ENCODE measurements at places on chromosomes 2 and 18.
A peak's percentile ranks its signal among the peaks of the same experiment; 100 is the strongest.

- no peak for DNase-seq
Observed at GRCh38 chr2:232388324-232388891, 9.9 kb downstream of the ALPP start.

DNA sequence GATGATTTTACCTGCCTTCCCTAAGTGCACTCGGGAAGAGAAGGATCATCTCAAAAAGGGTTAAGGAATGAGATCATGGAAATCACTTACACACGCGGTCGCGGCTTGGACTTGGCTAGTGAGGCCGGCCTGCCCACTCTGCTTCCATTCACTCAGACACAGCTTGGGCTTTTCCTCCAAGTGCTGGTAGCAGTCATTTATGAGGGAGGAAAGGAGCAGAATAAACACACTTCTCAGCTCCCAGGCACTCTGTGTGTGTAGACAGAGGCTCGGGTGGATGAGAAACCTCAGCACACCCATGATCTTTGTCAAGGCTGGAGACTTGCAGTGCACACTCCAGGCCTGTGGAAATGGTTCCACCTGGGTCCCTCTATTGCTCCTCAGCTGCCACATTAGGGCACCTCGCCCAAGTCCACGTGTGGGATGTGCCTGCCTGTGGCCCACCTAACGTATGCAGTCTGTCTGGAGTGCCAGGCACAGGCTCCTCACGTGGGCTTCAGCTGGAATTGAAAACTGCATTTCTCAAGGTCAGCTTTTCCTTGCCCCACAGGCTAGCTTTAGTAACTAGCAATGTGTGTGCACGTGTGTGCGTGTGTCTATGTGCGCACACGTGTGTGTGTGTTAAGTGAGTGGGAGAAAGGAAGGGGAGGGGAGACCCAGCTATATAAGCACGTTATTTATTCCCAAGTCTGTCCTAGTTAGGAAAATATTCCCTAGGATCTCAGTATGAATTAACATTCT is 288.4 kb downstream of the SOX11 start:
- DNase-seq, result no peak

DNA sequence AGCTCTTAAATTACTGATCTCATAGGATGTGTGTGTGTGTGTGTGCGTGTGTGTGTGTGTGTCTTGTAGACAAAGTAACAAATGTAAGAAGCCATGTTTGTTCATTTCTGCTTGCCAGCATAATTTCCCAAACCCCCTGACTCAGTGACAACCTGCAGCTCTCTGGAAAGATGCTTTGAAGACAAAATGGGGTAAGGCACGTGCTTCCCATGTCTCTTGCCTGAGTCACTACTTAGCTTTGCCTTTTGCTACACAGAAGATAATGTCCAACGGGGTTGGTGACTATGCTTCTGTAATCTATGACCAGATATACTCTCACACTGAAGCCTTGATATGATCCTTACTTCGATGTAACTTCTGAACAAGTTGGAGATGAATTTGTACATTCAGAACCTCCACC is 332.0 kb downstream of the SLC4A3 start:
- DNase-seq, result peak; percentile 12

GRCh38 chr2:132671151-132671835 is 1.3 kb upstream of the LYPD1 start:
- peak; percentile 65 for DNase-seq

- DNase-seq, result no peak
Observed at GRCh38 chr2:8858910-8859309, 21.5 kb upstream of the KIDINS220 start.

DNA sequence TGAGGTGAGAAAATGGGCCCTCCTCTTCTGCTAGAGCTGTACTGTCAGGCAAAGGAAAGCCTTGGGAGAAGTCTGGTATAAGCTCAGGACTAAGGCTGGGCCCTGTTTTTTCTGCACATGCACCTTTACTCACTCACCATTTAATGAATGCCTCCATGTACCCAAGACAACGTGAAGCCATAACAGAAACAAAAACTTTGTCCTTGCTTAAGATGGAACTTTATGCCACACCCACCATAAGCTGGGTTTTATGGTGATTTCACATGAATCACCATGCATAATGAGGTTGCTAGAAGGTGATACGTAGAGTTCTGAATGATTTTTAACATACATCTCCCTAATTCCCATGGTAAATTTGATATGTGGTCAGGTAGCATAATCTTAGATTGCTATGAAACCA is 63.7 kb upstream of the CYP26B1 start:
- DNase-seq, result peak; percentile 71

DNA sequence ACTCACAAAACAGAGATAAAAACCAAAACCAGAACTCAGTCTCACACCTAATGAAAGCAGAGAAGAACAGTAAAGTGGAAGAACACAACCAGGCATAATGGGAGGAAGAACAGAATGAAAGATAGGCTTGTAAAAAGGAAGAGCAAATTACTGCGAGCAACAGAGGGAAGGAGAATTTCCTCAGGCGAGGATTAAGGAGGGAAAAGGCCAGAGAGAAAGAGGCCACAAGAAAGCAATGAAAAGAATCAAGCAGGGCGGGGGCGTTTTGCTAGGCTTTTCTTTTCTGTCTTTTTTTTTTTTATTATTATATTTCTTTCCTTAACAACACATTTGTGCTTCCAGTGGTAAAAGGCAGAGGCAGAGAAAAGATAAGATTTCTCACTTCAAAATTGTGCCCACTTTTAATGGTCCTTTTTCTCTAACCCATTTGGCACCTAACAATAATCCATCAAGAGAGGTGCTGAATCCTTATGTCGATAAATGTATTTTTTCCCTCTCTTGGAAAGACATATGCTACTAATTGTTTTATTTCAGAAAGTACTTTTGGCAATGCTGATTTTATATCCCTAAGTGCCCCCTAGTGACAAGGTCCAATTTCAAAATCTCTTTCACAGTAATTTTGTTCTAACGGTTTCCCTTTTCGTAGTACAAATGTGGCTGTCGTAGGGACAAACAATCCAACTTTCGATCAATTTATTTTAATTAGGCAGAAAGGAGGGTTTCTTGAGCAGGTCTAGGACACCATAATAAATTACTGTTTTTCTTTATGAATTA is 138.7 kb upstream of the AQP4 start:
- DNase-seq, result peak; percentile 9

- DNase-seq, result no peak
Observed at GRCh38 chr2:6168485-6168884, 476.3 kb downstream of the SOX11 start.

GRCh38 chr18:1746131-1746530 is 825.2 kb downstream of the METTL4 start:
- DNase-seq, result no peak

DNA sequence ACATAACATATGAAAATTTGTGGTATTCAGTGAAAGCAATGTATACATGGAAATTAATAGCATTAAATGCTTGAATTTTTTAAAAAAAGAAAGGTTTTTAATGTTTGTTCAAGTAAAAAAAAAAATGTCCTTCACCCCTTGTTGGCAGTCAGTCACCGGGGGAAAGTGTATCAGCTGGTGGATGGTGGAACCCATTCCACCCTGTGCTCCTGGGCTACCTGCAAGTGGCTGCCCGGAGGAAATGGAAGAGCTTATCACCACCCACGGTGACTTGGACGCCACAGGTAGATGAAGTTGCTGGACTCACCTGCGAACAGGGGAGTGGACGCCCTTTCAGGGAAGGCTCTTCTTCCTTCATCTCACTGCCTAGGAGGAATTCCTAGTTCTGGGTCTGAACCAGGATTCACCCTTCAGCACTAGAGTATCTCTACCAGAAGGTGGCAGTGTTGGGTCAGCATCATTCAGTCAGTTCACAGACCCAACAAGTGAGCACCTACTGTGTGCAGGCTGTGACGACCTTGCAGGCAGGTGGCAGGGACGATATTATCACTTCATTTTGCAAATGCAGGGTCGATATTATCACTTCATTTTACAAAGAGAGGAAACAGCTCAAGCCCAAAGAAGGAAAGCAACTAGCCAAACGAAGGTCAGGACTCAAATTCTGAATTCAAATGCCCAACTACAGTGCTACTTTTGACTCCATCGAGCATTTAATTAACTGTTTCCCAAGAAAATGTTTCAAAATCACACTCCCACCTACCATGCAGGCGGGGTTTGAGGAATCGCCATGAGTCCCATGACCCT is 35.8 kb downstream of the CIB4 start:
- DNase-seq, result peak; percentile 70

GRCh38 chr2:1708476-1709334 is 35.6 kb downstream of the PXDN start:
- DNase-seq, result peak; percentile 87

- no peak for DNase-seq
Observed at GRCh38 chr2:74233648-74234047, 35.2 kb downstream of the MTHFD2 start.

DNA sequence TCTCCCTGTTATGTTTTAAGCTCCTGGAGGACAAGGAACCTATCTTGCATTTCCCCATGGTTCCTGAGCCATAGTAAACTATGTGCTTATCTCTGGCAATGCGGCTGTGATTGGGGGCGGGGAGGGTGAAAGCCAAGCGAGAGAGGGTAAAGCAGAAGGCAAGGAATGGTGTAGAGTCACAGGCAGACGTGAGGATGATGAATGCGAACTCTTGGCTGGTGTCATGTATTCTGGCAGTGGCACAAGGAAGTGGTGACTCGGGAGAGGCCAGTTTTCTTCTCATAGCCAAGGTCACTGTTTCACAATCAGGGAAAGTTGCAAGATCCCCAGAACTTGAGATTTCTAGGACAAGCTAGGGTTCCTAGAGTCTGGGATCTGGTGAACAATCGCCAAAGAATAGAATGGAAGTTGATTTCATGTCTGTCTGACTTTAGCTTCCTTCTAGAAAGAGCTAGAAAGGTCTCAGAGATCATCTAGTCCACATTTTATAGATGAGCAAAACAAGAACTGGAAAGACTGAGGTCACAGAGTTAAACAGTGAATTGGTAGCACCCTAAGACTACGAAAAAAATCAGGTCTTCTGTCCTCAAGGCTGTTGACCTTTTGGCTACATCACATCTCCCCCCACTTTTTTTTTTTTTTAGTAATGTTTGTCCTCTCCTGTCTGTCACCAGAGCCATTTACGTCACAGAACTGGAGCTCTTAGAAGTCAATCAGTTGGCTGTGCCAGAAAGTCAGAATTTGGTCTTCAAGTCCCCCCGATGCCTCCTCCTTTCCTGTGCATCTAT is 137.0 kb downstream of the BCL11A start:
- DNase-seq, result peak; percentile 61

GRCh38 chr2:31578316-31578715 is 2.4 kb downstream of the SRD5A2 start:
- DNase-seq, result peak; percentile 34

GRCh38 chr18:11470941-11471340 is 138.5 kb upstream of the SLC35G4 start:
- DNase-seq, result no peak

- peak; percentile 92 for DNase-seq
Observed at GRCh38 chr2:232286001-232286868, 92.3 kb upstream of the ALPP start.

DNA sequence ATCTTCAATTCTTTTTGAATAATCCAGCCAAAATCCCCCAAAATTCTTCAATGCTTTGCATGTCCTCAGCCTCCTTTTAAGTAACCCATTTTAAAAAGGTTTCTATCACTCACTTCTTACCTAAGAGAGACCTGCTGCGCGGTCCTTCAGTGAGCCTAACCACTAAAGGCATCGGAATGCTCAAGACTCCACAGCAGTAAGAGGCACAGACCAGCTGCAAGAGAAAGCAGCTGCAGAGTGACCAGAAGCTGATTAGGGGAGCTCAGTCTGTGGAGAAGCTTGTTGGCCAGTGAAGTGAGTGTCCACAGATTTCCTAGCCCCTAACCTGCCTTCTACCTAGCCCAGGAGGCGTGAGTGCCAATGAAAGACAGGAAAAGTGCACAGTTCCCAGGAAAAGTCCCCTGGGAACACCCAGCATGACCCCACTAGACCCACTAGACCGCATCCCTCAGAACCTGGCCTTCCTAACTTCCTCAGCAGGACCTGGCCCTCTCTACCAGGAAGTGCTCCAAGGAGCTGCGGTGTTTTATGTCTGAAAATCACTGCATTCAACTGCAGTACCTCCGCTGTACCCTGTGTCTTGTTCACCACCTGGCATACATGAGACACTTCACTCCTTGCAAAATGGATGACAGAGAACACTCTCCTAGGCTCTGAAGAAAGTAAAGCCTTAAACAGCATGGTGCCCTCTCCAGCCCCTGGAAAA is 10.1 kb downstream of the MBOAT2 start:
- DNase-seq, result no peak

DNA sequence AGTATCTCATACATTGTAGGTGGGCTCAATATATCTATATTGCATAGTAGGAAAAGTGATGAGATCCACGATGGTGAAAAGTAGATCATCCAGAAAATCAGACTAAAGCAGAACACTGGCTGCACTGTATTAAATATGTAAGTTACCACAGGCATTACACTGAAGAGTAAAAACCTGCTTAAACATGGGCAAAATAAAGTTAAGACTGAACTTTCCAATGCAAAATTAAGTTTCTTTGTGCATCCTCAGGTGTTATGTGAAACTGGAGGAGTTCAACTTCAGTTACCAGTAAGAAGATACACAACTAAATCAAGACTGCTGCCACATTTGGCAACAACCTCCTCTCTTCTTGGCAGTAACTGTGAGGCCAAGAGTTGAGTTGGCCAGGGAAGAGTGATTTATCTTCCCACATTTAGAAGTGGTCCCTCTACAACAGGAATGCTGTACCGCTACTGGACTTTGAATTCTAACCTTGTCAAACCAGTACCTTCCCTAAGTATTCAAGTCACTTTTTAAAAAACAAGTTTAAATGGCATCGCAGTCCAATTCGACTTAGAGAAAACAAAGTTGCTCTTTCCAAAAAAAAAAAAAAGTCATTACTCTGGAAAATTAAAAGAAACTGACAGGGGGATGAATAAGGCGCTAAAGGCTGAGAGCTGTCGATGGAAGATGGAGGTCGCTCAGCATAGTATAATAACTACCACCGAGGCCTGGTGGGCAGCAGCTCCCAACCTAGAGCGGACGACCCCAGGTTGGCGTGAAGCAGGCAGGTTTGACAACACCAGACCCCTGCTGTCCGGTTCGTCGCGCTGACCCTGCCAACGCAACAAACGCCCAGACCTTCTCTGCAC is 1.1 kb downstream of the MAP4K3 start:
- peak; percentile 22 for DNase-seq

DNA sequence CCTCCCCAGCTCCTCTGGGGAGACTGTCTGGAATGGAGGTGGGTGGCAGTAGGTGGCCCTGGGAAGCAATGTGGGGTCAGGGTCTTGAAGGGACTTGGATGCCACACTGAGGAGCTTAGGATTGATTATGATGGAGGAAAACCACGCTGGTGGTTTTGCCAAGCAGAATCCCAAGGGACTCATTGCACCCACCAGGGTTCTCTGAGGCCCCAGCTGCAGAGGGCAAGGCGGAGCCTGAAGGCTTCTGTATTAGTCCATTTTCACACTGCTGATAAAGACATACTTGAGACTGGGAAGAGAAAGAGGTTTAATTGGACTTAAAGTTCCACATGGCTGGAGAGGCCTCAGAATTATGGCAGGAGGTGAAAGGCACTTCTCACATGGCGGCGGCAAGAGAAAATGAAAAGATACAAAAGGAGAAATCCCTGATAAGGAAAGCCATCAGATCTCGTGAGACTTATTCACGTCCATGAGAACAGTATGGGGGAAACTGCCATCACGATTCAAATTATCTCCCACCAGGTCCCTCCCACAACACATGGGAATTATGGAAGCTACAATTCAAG is 87.2 kb upstream of the YWHAQ start:
- DNase-seq, result no peak

GRCh38 chr18:21820033-21820810 is 79.6 kb downstream of the MIB1 start:
- peak; percentile 35 for DNase-seq

All from epithelial cell of esophagus (primary cell).